ENCODE measurements at places on chromosomes 7 and 10.

- no peak for DNase-seq
Observed at GRCh38 chr10:78815702-78816334, 252.9 kb upstream of the ZMIZ1 start.

DNA sequence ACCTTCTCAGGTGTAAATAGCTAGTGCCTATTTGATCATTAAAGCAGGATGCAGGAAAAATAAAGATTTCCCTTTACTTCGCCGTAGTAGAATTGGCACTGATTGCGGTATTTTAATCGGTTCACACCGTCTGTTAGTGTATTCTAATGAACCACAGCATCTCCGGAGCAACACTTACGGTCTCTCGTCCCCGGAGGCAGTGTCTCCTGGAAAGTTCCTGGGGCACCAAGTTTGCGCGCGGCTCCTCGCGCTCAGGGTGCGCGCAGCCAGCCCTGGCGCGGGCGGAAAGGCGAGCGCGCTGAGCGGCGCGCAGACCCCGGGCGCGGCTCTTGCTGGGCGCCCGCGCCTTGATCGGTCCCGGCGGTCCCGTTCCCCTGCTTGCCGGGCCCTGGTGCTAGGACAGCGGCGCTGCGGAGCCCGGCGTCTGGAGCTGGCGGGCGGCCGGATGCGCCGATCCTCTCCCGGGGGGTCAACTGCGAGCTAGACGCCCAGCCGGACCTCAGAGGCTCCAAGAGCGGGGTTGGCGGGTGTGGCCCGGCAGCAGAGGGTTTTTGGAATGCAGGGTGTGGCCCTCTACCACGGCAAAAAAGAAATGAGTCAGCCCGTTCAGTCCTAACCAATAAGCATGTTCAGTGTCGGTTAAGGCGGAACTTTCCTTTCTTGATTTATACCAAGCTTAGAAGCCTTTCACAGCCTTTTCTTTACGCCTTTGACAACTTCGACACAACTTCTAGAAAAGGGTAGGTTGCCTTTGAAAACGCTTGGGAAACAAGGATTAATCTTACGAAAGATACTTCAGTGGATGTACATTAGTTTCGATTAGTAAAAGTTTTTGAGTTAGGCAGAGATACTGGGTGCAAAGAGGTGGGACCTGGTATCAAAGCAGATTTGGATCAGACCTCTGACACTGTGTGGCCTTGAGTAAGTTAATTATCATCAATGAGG is 166.8 kb upstream of the ASAH2 start:
- no peak for DNase-seq

GRCh38 chr10:77866598-77866997 is 60.0 kb downstream of the DLG5 start:
- no peak for DNase-seq

DNA sequence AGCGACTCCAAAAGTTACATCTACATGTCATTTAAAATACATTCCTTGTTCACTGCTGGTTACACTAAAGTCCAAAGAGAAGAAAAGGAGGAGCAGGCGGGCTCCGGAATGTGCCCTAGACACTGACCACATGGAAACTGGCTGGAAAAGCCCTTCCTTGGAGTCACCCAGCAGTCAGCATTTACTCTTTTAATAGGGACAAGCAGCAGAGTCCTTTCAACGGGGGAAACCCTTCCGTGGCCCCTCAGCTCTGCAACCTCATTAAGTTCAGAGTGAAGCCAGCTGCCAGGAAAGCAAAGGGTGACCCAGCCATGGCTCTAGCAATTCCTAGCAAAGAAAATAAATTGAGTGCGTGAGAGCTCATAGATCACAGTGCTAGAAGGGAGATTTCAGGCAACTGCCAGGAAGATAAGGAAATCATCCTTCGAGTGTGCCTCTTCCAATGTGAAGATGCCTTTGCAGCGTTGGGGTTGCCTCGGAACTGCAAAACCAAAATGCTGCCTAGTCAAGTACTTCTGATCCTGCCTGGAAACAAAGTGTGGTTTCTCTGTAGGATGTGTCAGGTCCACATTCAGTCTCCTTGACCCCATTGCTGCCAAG is 101.6 kb downstream of the SORBS1 start:
- DNase-seq, result no peak

DNA sequence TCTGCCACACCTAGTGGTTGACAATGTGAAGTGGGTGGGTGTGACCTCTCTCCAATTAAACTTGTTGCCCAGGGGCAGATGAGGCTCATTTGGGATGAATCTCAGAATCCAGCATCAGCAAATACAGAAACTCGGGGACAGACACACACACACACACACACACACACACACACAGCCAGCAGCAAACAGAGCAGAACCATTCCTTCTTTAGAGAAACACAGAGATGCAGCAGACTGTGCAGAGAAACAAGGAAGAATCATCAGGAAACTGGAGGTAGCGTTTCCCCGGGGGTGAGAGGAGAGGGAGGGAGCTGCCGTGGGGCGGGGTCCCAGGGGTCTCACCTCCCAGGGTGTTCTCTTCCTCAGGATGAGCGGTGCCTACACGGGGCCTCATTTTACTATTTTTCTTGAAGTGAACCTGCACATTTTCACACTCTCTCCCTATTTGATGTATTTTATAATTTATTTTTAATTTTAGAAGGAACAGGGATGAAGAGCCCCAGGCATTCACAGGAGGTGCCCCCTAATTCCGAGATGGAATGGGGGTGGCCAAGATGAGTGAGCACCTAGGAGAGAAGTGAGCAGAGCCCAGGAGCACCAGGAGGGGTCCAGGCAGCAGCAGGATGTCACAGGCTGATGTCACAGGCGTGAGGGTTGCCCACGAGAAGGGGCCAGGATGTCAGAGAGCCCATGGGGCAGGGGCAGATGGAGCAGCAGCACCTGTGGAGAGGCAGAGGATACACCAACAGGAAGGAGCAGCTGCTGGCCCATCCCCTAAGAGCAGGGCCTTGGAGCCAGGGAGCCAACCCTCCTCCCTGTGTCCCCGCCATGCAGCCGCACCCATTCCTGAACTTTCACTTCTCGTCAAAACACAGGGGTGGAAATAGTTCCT is 85.3 kb upstream of the PPP2R2D start:
- no peak for DNase-seq

DNA sequence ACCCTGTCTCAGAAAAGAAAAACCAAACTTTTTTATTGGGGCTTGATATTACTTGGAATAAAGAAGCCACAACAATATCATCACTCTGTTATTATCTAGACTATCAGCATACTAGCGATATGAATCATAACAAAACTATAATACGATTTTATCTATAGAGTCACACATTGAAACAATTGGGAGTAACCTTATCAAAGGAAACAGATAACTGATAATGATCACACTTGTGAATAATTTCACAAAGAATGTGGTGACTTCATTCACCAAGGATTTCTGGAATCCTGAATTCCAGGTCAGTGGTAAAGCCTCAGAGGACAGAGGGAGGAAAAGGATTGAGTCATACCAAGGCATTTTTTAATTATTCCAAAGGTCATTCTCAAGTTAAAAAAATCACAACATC is 32.1 kb upstream of the NMT2 start:
- no peak for DNase-seq

DNA sequence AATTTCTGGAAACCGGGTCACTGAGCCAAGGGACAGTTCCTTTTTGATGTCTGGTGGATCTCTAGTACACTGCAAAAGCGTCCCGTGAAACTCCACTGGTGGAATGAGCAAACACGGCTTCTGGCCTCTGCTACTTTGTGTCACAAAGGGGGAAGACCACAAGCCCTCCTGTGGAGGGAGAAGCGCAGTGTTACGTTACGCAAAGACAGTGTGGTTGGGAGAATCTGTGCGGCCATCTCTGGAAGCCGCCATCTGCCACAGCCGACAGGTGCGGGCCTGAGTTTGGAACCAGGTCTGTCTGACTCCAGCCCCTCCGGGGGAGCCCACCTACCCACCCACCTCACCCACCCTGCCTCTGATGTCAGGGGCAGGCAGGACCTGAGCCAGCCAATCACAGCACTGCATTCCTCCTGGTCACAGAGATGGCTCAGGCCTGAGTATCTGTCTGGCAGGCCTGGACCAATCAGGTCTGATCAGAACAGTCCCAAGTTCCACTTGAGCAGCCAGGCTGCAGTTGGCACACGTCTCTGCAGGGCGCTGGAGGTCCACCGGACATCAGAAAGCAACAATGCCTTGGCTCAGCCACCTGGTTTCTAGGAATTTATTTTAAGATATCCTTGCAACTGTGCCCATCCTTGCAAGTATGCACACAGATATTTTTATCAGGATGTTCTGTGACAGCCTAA is 3.0 kb upstream of the CYP2W1 start:
- DNase-seq, result no peak

DNA sequence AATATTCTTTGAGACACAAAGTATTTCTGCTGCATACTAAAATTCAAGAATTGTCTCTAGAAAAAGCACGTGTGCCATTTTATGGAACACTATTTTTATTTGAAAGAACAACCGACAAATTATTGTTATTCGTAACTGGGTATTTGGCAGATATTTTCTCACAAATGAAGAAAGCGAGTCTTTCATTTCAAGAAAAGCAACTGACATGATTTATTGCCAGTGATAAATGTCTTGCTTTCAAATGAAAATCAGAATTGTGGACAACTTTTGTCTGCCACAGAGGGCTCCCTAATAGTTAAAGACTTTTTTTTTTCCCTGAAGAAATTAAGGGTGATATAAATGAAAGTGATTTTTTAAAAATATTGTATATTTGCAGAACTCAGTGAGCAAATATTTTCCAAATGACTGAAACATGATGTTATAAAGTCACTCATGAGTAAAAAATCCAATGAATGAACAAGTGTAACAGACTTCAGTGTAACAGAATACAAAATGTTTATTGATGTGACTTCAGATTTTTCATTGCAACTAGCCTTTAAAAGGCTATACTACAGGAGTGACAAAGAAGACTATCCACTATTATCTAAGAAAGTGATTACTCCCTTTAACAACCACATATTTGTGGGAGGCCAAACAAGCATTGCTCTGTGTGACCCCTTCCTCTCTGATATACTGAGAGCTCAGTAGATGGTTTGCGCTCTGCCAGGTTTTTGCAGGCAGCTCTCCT is 49.0 kb upstream of the SEMA3E start:
- DNase-seq, result no peak

DNA sequence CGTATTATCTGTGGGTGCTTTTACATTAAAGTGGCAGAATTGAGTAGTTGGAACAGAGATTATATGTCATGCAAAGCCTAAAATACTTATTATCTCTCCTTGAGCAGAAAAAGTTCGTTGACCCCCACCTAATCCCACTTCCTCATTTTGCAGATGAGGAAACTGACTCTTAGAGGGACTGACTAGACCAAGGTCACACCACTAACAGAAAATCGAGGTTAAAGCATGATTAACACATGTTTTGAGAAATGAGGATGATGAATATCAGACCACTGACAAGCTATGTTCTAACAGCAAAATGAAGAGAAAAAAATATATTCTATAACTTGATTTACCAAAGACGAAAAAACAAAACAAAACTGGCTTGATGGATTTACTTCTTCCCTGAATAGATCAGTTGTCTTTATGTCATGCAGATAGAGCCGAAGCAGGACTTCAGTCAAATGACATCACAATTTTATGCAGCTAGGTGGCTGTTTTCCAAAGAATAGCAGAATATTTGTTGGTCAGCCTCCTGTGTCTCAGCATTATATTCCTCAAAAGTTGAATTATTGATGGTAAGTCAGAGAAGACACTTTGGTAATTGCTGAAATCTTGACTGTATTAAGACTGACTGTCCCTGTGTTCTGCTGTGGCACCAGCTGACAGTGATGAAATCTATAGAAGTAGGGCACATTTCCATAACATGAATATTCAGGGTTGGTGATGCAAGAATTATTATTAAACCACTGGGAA is 24.2 kb upstream of the SMIM30 start:
- DNase-seq, result no peak

DNA sequence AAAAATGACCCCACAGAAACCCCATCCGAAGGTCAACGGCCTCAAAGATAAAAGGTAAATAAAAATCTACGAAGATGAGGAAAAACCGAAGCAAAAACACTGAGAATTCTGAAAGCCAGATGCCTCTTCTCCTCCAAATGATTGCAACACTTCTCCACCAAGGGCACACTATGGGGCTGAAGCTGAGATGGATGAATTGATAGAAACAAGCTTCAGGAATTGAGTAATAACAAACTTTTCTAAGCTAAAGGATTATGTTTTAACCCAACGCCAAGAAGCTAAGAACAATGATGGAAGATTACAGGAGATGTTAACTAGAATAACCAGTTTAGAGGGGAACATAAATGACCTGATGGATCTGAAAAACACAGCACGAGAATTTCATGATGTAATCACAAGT is 127.8 kb downstream of the MACC1 start:
- DNase-seq, result no peak

DNA sequence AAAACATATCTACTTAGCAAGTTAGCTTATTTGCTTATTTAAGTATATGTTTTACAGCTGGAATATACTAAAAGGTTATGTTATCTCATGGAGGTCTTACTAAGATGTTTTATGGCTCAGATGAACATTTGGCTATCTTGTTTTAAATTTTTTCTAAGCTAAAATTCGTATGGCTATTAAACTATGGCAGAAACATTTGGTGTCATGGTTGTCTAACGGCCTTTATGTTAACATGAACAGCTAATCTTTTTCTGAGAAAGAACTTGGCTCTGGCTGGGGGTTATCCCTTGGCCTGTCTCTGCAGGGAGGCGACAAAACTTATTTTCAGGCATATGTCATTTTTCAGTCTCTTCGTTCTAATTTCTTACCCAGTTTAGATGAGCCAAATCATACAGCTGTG is 101.5 kb upstream of the MTPN start:
- no peak for DNase-seq

DNA sequence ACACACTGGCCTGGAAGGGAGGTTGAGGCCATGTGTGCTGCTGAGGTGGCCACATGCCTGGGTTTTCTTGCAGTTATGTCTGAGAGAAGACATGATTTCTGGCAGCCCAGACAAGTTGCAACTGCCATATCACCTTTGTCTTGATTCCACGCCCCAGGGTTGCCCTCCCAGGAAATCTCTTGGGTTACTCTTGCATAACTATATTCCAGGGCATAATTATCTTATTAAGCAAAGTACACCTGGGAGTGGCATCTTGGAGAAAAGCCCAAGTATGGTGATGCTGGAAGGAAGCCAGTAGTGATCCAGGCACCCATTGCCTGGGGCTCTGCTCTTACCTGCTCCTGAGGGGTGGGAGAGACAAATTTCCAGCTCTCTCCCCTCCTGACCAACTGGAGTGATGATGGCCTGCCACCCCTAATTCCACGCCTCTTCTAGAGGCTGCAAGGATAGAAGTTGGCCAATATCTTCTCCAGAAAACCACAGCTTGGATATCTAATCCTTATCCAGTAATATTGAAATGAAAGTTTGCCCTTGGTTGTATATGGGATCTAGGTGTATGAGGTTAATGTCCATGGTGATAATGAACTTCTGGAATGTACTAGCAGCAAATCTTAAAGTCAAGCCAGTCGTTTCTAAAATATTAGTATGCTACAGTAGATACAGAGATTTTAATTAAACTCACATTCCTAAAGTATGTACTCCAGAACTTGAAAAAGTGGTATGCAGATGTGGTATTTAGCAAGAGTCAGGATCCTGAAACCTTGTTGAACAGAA is 5.0 kb downstream of the AKR1B10 start:
- no peak for DNase-seq

- no peak for DNase-seq
Observed at GRCh38 chr10:93277360-93277759, 203.7 kb downstream of the CYP26A1 start.

- no peak for DNase-seq
Observed at GRCh38 chr7:153398370-153398769, 638.8 kb downstream of the ACTR3B start.

- DNase-seq, result no peak
Observed at GRCh38 chr7:21754963-21755362, 190.7 kb downstream of the CDCA7L start.
